Liver (tissue), 10 donors: ENCODE measurements at places on chromosomes 16 and 17. TPM values are rescaled to one million over a fixed set of nuclear protein-coding genes. Genes with fewer than 3 reads are reported as not detected.

TNFSF13 gene
- 1.4 TPM for total RNA-seq

PLA2G10 gene
- total RNA-seq: not detected

ZMYND15 gene
- total RNA-seq: 0.47 TPM

GP2 gene
- 0.09 TPM for total RNA-seq

CCDC154 gene
- total RNA-seq: not detected

ABCA6 gene
- total RNA-seq: 45.5 TPM

LGALS9B gene
- total RNA-seq: not detected

TP53TG3F gene
- not detected for total RNA-seq

TMC8 gene
- 14.5 TPM for total RNA-seq

CDYL2 gene
- total RNA-seq: 0.84 TPM

SAMD14 gene
- 0.84 TPM for total RNA-seq

DNA sequence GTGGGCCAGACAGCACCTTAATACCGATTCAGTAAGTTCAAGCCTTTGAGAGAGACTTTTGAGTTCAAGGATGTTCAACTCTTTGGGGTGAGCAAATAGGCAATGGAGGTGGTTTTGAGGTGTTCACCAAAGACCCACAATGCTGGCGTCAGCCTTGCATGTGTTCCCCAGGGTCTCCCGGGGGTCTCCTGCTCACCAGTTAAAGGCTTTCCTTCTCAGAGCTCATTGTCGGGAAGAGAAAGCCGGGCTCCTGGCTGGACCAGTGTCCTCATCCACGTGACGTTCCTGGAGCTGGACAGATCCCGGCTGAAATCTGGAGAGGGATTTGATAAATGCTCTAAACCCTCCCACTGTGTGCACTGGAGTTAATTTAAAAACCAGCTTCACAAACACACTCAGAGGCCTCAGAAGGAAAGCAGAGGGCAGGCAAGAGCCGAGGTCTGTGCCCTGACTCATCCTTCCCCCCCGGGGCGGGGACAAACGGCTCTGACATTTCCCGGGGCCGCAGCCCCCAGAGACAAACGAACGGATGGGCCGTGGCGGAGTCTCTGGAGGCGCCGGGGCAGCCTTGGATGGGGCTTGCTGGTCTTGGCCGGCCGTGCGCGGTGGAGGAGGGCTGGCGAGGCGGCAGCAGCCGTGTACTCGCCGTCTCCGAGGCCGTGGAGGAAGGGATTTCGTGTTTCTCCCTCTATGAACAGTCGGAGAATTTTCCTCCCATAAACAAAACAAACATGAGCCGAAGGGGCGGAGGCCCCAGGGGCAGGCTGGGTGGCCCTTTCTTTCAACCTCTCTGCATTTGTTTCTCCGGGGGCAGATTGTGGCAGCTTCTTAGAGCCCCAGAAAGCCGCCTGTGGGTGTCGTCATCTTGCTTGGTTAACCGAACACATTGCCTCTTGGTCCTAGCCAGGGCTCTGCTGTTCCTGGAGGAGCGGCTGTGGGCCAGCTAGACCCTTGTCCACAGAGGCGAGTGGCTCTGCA lies 94.2 kb downstream of the NTN1 start:
- no peak for DNase-seq

- peak; percentile 42 for DNase-seq
Measured at GRCh38 chr16:80931801-80932707, 74.6 kb downstream of the CMC2 start.

DNA sequence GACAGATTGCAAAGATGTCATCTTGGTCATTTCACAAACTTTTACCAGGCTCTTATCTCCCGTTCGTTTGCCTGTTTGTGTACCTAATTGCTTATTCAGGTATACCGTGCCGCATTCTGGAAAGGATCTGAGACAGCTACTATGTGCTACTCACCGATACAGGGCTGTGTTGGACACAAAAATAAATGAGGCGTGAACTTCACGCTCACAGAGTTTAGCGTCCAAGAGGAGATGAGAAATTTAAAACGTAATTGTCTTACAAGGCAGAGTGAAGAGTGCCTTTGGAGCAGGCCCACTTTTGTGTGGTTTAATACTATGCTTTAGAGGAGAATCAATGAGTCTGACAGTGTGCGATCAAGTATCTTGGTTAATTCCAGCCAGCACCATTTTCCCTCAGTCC lies 26.7 kb downstream of the MAF start:
- no peak for DNase-seq

DNA sequence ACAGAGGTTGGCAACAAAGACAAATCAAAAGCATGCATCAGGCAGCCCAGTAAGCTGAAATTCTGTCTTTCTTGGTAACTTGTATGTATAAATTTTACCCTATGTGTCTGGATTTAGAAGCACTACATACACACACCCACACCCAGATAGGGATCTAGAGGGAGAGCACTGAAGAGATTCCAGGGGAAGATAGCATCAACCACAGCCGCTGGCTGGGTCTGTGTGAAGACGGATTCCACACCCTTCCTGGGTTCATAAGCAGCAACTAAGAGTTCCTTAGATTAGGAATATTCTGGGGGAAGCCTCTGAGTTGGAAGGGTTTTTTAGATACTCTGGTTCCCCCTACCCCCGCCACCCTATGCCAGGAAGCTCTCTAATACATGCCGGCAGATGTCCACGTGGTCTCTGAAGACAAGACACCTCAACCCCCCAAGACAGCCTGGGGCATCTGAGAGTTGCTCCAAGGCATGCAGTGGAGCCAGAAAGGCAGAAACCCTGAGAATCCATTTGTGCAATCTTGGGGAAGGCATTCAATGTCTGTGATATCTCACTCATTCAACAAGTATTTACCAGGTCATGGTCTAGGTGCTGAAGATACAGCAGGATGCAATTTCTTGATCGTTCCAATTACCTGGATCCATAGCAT lies 86.4 kb downstream of the NOG start:
- DNase-seq: no peak

- no peak for DNase-seq
Measured at GRCh38 chr16:12572316-12572985, 231.2 kb downstream of the CPPED1 start.

DNA sequence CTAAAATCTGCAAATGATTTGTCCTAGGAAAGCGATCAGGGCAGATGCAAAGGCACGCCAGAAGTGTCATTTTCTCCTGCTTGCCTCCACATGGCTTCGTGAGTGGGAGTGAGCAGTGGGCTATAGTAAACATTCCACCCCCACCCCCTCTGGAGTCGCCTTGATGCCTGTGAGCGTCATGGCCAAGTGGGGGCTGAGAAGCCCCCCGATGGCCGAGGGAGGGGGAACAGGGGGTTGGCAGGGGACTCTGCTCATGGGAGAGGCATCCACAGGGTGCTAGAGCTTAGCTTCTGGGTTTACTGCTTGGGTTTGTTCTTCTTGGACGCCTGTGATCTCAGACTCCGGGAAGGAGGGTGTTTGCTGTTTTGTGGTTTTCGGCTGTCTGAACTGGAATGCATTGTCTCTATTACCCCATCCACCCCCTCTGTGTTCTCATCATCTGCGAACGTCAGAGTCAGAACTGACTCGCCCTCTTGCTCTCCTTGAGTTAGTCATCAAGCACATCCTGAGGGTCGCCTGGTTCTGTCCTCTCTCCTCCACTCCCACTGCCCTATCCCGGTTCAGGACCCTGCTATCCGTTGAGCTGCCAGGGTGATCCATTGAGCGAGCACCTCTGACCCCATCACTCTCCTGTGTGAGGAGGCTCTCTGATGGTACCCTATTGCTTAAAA lies 15.4 kb downstream of the TNS4 start:
- DNase-seq: no peak

- DNase-seq: peak; percentile 87
Measured at GRCh38 chr17:1649844-1650501, at the start of gene RILP. Gene RILP, minus strand, starts transcription at chr17:1649866. Its CDS starts 62 bp downstream, at chr17:1649804.
